ENCODE measurements at places on chromosomes 4 and X.
A peak's percentile ranks its signal among the peaks of the same experiment; 100 is the strongest.

DNA sequence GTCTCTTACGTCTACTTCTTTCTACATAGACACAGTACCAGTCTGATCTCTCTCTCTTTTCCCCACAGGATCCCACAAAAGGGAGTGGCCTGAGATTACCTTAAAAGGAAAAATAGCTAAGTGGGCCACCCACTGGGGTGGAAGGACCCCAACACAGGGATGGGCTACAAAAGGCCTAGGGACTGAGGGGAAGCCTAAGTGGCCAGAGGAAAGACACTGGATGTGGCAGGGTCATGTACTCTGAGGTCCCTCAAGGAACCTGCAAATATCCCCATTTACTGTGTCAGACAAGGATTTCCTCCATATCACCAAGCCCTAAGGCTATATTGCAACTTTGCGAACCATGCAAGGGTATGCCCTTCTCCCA lies 6.5 kb upstream of the PRDX4 start:
- no peak for DNase-seq

DNA sequence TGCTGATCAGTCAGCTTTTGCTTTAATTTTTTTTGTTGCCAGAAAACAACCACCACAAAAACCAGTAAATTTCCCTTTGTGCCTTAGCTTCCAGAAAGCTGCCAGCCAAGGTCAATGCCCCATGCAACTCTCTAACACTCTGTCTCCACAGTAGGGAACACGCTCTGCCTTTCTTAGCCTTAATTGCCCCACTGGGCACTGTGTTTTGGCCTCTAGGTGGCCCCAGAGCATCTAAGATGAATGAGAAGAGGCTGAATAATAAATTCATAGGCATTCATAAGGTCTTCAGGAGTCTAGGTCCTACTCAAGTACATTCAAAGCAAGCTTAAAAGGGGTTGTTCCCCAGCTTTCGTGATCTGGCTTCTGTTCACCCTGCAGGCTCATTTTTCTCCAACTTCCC lies 57.7 kb upstream of the PASD1 start:
- peak; percentile 1 for DNase-seq

- no peak for DNase-seq
Observed at GRCh38 chr4:138051157-138051556, 191.0 kb downstream of the SLC7A11 start.

DNA sequence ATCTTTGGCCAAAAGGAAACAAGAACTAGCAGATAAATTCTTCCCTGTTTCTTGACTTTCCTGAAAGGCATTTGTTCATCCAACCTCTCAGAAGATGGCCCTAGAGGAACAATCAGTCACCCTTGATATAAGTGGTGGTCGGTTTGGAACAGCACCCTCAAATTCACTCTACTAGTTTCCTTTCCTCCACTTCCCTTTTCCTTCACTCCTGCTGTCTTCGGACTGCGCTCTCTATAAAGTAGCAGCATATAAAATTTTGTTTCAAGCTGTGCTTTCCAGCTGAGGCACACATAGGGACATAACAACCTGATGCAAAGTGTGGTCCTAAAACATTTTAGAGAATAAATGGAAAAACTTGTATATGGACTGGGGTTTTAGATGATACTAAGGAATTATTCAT lies 29.0 kb upstream of the MOB1B start:
- no peak for DNase-seq

DNA sequence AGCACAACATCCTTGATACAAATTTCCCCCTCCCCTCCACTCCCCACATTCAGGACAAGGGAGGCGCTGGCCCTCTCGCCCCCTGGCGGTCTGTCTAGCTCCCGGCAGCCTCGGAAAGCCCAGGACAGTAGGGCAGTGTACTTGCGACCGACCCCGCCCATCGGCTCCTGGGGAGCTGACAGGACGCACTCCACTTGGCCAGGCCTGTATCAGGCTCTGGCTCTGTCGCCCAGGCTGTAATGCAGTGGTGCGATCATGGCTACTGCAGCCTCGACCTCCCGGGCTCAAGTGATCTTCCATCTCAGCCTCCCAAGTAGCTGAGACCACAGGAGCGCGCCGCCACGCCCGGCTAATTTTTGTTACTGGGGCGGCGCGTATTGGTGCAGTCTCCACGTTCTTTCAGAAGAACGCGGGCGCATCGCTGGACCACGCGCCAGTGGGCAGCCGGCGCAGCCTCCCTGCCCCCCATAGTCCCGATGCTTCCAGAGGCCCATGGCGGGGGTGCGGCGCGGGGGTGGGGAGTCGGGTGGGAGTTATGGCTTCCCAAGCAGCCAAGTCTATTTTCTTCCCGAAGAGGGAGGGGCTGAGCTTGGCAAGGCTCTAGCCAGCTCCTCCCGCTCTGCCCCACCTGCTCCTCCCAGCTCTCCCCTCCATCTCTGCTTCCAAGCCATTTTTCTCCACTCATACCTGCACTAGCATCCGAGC lies 7.8 kb upstream of the AKAP14 start:
- DNase-seq, result peak; percentile 20

GRCh38 chr4:185293202-185293601 lies 83.8 kb downstream of the SNX25 start:
- no peak for DNase-seq

- no peak for DNase-seq
Observed at GRCh38 chrX:108362026-108362425, 76.2 kb downstream of the COL4A6 start.

- no peak for DNase-seq
Observed at GRCh38 chrX:121823406-121823805, 776.0 kb downstream of the GLUD2 start.

GRCh38 chrX:46575586-46575985 lies 2.0 kb downstream of the CHST7 start:
- no peak for DNase-seq

DNA sequence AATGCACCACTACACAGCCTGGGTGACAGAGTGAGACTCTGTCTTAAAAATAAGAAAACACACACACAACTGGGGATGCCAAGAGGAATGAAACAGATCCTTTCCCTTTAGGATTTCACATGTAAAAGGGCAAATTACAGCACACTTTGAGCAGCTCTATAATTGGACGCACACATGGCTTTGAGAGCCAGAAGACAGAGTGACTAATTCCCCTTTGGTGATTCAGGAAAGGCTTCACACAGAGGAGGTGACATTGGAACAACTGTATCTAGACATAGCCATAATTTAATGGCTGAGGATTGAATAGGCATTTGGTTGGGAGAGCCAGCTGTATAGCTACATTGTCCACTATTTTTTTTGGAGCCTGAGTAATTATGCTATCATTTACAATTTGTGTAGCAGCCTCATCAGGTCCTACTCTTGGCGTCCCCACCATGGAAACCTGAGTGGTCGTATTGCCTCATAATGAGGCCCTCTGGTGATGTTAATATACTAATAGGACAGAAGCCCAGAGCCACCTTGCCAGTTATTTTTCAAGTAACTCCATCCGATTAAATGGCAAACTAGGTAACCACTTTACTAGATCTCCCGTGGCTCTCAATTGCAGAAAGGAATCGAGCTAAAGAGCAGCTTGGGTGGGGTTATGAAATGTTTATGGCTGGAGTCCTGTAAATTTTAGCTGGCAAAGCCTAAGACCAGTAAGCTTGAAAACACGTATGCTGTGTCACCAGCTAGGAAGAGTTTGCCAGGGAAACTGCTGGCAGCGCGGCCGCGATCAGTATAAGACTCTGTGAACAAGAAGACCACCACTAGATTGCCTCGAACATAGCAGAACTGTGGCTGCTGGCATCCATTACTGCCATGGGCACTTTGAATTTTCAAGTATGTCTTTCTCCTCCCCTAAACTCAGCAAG lies 8.5 kb upstream of the PPEF1 start:
- no peak for DNase-seq

DNA sequence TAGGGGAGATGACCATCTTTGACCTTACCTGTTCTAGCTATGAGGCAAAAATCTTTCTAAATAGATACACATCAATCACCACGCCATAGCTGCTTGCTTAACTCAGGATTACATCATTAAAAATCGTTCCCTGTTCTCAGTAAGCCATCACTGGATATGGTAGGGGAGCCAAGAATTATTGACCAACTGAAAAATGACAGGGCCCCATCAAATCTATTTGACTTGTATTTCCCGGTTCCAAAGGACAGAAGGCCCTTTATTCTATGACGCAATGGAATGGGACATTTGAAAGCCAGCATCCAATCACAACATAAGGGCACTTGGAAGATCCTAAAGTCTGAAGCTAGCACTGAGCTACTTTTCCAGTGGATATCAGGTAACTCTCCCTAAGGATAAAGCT lies 75.6 kb upstream of the NOCT start:
- no peak for DNase-seq

GRCh38 chr4:107213410-107213809 lies 177.3 kb upstream of the DKK2 start:
- DNase-seq, result no peak

DNA sequence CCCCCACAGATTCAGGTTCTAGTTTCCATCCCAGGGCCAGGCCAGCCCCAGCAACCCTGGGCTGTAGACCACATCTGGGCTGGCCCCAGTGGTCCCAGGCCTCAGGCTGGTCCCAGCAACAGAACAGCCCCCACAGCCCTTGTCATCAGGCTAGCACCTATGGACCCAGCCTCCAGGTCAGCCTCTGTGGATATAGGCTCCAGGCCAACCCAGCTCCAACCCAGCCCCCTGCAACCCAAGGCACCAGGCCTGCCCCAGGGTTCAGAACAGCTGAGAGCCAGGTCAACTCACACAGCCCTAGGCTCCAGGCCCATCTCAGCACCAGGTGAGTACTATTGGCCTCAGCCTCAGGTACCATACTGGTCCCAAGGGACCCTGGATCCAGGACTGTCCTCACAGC lies 155.3 kb downstream of the PWWP3B start:
- no peak for DNase-seq

DNA sequence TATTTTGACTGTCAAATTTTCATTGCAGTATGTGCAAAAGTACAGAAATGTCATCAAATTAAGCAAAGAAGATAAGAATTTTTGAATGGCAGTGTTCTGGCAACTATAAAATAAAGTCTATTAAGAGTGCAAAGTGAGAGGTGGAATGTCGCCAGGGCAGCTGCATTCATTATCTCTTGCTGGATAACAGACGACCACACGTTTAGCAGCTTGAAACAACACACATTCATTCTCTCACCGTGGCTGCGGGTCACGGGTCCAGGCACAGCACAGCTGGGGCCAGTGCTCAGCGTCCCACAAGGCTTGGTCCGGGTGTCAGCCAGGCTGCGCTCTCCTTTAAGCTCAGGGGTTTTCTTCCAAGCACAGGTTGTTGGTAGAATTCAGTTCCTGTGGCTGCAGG lies 113.9 kb downstream of the GPR143 start:
- DNase-seq, result peak; percentile 27

GRCh38 chrX:66815227-66815626 lies 176.3 kb upstream of the EDA2R start:
- DNase-seq, result no peak

DNA sequence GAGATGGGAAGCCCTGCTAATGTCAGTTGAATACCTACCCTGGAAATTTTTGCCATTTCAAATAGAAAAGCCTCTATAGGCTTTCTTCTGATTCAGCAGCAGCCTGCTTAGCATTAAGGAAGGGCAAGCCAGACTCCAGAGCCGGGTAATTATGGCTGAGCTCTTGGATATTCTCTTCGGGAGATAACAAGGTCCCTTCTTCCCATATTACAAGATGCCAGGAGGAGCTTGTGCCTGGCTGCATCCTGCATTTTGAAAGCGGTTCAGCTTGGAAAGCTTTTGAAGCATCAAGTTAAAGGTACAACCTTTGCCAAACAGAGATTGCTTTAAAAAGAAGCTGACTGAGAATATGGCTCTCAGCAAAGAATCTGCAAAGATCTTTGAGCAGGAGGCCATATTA lies 399.6 kb upstream of the RPS6KA3 start:
- peak; percentile 3 for DNase-seq

DNA sequence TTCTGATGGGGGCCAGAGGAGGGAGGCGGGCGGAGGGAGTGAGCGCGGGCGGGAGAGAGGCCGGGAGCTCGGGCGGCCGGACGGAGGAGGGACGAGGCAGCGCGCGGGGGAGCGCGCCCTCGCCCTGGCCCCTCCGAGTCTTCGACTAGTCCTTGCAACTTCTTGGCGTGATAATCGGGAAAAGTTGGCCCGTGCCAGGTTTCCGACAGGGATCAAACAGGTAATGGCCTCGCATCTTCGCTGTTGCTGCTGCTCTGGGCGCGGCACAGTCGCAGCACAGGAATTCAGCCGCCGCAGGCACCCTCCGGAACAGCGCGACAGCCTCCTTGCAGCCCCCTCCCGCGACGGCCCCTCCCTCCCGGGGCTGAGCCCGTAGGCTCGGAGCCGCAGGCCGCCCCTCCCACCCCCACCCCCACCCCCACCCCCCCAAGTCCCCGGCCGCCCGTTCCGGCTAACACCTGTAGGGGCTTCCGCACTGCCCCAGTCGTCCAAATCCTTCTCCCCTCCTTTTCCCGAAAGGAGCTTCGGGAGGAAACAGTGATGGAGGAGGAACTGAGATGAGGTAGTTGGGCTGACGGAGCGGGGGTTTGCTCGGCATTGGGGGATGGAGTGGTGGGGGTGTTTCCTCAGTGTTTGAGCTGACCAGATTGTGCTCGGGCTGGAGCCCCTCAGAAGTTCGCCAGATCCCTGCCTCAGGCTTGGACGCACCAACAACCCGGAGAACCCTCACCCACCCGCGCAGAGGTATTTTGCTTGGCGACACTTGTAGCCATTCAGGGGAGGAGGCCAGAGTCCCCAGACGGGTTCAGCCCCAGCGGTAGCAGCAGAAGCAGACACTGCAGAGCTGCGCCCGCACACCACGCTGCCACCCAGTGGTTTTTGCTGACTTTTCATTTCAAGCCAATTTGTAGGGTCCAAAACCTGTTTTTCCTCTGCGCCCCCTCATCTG lies at the start of gene FGF13:
Gene FGF13, minus strand, starts transcription at position 319 of the 949 bp plus-strand sequence. CDS start 714 bp downstream, outside the sequence.
- no peak for DNase-seq

GRCh38 chrX:11881485-11882170 lies 123.6 kb downstream of the MSL3 start:
- no peak for DNase-seq

DNA sequence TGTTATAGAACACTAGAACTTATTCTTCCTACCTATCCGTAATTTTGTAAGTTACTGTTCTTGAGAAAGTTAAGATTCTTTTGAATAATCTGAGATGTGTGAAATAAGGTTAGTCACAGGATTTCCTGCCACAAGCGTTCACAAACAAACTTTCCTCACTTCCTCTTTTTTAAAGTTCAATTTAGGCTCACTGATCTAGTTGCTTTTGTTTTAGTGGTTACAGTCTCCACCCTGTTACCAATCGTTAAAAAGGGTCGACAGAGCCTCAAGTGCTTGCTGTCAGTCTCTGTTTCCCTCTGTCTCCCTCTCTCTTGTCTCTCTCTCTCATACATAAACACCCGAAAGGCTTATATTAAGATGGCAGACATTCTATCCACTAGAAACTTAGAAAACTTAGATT lies 35.9 kb upstream of the STK26 start:
- DNase-seq, result peak; percentile 33

GRCh38 chrX:48045410-48046311 lies 25.8 kb downstream of the ZNF630 start:
- DNase-seq, result no peak

DNA sequence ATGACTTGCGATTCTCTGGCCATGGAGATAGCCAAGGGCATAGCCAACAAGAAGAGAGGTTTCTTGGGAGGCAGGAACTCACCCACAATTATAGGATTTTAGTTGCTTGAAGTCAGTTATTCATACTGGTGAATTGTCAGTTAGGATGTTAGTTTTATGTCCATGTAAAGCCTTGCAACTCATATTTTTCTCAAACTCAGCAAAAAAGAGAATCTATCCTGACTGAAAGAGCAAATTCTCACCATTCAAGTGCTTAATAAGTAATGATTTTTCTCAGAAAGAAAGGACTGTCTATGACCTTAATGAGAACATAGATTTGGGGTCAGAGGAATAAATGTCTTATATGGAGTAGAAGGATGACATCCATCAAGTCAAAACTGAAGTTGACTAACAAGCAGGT lies 934.5 kb downstream of the STPG2 start:
- no peak for DNase-seq

- DNase-seq, result no peak
Observed at GRCh38 chr4:81828991-81829390, 357.3 kb upstream of the RASGEF1B start.
